ENCODE measurements at places on chromosomes 2 and 18.

DNA sequence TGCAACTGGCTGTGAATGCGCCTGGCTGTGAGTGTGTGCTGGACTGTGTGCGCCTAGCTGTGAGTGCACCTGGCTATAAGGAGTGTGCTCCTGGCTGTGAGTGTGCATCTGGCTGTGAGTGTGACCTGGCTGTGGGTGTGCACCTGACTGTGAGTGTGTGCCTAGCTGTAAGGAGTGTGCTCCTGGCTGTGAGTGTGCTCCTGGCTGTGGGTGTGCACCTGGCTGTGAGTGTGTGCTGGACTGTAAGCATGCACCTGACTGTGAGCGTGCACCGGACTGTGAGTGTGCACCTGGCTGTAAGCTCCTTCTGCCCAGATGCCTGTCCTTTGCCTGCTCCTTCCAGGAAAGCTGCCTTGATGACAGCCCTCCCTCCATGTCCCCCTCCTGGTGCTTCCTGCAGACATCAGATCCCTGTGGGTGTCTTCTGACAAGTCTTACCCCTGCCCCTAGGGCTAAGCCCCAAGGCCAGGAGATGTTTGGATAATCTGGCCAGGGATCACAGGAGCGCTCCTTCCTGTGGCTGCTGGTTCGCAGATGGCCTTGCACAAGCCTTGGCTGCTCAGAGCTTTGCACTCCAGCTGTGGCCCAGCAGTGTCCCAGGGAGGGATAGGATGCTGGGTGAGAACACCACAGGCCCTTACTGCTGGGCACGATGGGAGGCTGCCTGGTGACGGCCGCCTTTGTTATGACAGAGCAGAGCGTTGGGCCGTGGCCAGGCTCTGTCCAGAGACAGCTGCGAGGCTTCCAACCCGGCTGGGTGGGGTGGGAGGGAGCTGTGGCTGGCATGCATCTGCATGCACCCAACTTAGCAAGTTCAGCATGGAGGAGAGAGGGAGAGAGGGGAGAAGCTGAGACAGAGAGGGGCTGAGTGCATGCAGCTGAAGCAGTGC lies 89.9 kb downstream of the GLI2 start:
- DNase-seq: no peak

- no peak for DNase-seq
Observed at GRCh38 chr2:8993902-8994278, 9.6 kb downstream of the MBOAT2 start.

GRCh38 chr2:222268311-222268990 lies 30.3 kb downstream of the PAX3 start:
- DNase-seq: no peak

DNA sequence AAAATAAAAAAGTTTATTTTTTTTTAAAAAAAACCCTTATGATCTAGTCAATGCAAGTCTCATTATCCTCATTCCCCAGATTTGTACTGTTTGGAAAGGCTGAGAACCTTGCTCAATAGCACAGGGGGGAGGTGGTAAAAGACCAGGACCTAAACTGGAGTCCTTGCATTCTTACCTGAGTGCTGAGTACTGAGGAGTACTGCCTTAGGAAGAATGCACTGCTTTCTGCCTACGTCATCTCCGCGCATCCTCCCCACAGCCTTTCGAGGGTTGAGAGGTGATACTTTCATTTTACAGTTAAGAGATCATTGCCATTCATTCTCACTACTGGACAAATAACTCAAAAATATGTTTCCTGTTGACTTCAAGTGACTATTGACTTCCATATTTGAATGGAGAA lies 73.8 kb downstream of the MAP3K20 start:
- DNase-seq: peak; percentile 13

- no peak for DNase-seq
Observed at GRCh38 chr2:159010963-159011362, 42.5 kb downstream of the TANC1 start.

GRCh38 chr2:205740381-205740780 lies 58.1 kb downstream of the NRP2 start:
- no peak for DNase-seq

DNA sequence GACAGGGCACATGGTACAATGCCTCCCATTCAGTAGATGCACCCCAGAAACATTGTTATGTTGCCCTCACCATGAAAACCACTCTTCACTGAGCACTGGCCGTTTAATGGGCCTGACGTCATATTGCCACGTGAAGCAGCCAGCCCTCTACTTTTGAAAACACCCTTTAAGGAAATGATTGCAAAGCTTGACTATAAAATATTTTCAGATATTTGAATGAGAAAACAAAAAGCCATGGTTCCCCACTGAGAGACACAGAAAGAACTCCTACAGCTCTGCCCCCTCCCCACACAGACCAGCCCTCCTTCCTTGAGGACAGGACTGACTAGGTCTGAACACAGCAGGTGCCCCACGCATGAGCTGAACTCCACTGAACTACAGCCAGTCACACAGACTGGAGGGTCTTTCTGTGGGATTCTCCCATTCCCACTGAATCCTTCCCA lies 349.1 kb downstream of the ANAPC1 start:
- no peak for DNase-seq

DNA sequence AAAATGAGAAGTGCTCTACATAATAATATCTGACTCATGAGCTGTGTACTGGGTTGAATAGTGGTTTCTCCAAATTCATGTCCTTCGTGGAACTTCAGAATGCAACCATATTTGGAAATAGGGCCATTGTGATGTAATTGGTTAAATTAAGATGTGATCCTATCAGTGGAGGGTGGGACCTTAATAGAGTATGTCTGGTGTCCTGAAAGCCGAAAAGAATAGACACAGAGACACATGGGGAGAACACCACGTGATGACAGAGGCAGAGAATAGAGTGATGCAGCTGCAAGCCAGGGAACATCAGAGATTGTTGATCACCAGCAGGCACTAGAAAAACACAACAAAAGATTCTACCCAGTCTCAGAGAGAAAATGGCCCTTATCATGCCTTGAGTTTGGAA lies 310.1 kb downstream of the EXOC6B start:
- DNase-seq: no peak

DNA sequence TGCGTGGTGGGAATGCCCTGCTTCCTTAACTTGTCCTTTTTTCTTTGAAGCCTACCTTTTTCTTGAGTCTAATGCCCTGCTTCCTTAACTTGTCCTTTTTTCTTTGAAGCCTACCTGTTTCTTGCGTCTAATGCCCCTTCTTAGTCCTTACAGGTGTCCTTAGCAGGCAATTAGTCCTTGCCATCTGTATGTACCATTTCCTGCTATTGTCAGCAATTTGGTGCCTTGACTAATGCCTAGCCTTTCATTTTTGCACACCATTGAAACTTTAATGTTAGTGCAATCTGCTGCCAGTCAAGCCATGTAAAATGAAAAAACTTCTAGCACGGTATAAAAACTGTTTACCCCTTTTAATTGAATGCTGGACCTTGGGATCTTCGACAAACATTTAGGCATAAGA lies 4.3 kb downstream of the KDM3A start:
- no peak for DNase-seq

- no peak for DNase-seq
Observed at GRCh38 chr2:425947-426346, 138.1 kb upstream of the ALKAL2 start.

DNA sequence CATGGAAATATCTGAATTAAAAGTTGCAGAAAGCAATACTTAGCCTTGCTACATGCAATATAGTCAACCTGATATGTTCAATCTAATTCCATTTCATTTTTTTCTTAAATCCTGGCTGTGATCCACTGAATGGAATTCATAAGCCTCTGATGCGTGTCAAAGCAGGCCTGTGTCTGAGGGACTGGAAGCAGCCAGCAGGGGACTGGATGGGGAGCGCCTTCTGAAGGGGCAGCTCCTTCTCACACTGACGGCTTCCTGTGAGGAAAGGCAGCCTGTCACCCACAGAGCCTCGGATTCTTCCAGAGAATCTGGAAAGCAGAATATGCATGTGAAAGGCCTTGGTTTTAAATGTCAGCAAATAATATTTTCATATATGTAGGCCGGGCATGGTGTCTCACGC lies 73.5 kb downstream of the KCNF1 start:
- DNase-seq: no peak

- no peak for DNase-seq
Observed at GRCh38 chr18:70559446-70559845, 270.6 kb downstream of the SOCS6 start.

DNA sequence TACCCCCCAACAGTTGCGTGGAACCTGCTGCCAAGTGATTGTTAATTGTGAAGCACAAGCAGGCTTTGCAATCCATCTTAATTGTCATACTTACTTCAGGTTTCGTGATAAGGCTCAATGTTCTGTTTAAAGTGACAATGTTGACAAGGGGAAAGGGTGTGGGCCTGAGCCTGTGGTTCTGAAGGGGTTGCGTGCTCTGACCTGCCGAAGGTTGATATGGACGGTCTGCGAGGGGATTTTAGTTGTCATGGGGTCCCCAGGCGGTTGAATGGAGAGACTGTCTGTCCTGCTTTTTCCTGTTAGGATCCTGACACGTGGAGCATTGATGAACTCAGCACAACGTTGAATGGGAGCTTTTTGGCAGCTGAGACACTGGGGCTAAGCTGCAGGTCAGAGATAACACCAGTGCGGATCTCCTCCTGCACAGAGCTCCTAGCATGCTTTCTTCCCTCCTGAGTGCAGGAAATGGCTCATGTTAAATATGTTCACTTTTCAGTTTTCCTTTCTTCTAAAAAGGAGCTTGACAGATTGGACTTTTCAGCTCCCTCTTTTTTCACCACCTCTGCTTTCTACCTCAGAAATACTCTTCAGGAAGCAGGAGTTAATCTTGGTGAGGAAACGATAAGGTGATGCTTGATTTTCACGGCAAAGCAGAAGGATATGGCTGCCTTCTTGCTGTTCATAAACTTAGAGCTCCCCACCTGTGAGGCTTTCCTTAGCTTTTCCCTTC lies 62.9 kb upstream of the ZEB2 start:
- no peak for DNase-seq

GRCh38 chr2:181250691-181251090 lies 206.5 kb upstream of the ITGA4 start:
- no peak for DNase-seq

DNA sequence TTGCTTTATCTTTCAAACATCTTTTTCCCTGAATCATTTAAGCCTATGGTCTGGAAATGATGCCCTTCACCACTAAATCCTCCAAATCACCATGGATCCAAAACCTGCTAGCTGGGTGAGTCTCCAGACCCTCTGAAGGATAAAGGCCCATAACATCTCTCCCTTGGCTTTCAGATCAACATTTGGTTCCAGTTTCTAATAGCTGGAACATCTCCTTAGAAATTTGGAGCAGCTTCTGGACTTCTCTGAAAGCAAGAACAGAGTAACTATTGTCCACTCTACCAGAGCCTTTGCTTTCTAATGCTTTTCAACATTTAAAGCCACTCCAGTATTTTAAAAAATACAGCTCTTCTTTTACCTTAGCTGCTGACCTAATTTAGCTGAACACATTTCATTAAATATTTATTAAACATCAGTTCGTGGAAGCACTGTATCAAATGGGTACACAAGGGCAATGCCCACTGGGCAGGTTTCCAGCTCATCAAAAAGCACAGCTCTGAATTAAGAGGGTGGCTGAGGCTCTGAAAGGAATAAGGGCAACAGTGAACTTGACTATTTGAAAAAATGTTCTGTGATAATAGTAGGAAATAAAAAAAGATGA lies 75.3 kb downstream of the GALNT3 start:
- DNase-seq: no peak

GRCh38 chr2:210541290-210541902 lies 15.0 kb upstream of the CPS1 start:
- DNase-seq: no peak

DNA sequence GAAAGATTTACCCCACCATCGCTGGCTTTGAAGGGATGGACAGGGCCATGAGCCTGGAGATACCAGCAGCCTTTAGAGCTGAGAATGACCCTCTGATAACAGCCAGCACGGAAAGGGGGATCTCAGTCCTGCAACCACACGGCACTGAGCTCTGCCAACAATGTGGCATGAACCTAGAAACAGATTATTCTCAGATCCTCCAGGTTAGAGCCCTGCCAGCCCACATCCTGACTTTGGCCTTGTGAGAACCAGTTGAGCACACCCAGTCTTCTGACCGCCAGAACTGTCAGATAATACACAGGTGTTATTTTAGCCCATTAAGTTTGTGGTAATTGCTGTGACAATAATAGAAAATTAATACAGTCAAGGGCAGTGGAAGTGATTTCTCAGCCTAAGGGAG lies 9.4 kb upstream of the GNLY start:
- no peak for DNase-seq

DNA sequence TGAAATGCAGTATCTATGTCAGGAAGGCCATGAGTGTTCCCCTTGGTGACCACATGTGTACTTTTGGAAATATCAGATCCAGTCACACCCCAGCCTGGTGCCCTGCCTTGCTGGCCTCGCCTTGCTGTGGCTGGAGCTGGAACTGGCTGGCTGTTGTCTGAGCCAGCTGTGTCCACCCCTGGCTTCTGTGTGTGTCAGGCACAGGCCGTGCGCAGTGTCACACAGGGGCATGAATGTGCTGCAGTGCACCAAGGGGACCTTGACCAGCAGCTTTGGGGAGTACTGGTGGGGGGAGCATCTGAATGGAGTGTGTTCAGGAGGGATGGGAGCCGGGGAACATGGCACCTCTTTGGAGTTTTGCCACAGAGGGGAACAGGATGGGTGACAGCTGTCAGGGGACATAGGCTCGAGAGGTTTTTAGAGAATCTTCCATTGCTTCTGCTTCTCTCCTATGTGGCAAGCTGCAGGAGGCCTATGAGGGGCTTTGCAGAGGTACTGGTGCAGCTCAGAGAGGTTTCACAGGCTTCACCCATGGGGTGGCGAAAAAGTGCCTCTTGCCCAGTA lies 44.7 kb upstream of the FAHD2A start:
- DNase-seq: no peak

GRCh38 chr2:158006961-158007719 lies 94.5 kb upstream of the UPP2 start:
- no peak for DNase-seq

GRCh38 chr2:24509425-24509824 lies 18.4 kb downstream of the NCOA1 start:
- no peak for DNase-seq

GRCh38 chr2:63049970-63050333 lies 678 bp upstream of the OTX1 start:
- no peak for DNase-seq

- no peak for DNase-seq
Observed at GRCh38 chr2:157751462-157752058, 122.9 kb upstream of the ACVR1C start.

DNA sequence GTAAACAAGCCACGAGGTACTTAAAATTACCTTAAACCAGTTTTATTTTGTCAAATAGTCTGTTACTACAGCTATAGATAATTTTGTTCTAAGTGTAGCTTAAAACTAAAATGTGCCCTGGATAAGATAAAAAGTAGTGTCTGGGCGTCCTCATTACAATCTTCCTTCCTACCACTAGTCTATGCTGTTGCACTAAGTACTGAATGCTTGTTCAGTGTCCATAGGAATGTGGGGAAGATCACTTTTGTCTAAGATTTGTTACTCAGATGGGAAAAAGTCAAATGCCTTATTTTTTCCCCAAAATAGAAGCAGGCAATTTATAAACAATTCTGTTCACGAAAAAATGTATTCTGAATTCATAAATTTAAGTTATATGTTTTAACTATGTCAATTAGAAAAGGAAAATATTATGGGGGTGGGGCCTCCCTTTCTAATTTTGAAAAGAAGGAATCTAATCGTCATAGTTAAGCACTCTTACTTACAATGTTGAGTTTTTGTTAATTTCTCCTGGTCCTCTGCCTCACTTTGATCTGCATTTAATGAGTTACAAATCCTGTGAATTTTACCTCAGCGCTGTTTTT lies 140.4 kb upstream of the VRK2 start:
- no peak for DNase-seq

Data from stimulated activated CD8-positive, alpha-beta memory T cell treated with anti-CD3 and anti-CD28 coated beads, Interleukin-7, amount 100 ng/mL, for 24 hours (primary cell).